Stimulated activated CD4-positive, alpha-beta T cell treated with anti-CD3 and anti-CD28 coated beads, TNF-alpha, amount 100 ng/mL, for 4 hours (primary cell): ENCODE measurements at places on chromosomes 5 and 9.
A peak's percentile ranks its signal among the peaks of the same experiment; 100 is the strongest.

GRCh38 chr5:20536813-20537212, 548.8 kb upstream of the CDH18 start:
- no peak for DNase-seq

GRCh38 chr9:136527721-136528710, 17.8 kb downstream of the NOTCH1 start:
- no peak for DNase-seq

GRCh38 chr5:18028036-18028435, 393.8 kb downstream of the TAF11L14 start:
- no peak for DNase-seq

DNA sequence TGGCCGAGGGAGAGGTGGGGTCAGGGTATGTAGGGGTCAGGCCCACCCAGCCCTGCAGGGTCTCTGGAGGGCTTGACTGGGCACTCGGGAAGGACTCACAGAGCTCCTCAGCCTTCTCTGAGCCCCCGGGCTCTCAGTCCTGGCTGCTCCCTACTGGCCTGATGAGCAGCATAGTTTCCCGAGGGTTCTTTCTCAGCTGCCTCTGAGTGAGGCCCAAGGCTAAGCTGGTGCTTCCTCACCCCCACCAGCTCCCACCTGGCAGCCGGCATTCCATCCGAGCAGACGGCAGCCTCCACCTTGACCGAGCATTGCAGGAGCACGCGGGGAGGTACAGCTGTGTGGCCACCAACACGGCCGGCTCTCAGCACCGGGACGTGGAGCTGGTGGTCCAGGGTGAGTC, 56.0 kb downstream of the HMCN2 start:
- DNase-seq, result no peak

DNA sequence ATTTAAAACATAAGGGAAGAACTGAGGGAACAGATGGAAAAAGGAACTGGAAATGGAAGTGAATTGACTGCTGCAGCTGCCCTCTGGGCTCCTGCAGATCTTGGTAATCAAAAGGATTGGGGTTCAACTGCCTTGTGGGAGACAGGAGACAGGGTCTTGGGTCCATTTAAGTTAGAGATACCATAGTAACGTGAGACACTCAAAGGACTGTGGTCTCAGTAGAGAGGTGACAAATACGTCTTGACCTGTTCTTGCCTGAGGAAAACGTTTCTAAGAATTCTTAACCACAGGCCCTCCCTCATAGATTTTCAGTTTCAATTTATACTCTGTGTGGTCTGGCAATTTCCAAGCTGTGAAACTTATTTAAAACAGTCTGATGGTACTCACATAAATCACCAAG, 100.8 kb upstream of the DHFR start:
- no peak for DNase-seq

GRCh38 chr9:107059220-107059619, 196.3 kb downstream of the ZNF462 start:
- no peak for DNase-seq

GRCh38 chr9:121998513-121999049, 94.5 kb downstream of the TTLL11 start:
- no peak for DNase-seq

- DNase-seq, result no peak
Measured at GRCh38 chr5:24110004-24110615, 534.7 kb downstream of the CDH10 start.

DNA sequence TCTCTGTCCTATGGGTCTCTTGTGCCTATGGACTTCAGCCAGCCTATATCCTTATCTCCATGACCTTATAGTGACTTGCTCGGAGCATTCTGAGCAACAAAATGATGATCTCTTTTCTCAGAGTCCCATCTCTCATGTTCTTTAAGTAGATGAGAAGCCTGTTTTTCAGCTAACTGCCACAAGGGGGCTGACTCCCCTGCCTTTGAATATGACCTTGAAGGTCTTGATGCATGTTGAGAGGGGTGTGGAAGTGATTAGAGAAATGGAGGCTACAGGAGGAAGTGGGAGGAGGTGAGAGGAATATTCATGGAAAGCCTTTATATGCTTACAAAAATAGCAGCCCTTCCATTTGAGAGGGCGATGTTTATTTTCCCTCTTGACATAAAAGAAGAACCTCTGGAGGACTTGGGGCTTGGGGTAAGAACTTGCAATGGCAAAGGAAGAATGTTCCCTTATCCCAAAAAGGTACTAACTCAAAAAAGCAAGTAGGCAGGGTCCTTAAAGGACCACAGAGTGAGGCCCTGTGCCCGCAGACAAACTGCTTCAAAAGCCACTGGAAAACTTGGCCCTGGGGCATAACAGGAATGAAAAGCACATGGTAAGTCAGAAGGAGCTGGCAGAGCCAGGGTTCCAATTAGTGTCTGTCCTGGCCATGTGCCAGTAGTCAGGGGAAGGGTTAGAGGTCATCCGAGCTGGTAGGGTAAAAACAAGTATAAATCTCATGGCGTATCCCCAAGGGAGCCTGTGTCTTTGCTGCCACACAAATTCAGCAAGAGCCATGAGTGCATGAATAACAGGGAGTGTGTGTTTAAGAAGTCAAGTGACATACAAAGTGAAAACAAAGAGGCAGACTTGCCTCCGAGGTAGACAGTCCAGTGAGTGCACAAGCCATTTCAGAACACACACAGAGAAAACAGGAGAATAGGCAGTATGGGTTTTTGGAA, 39.1 kb downstream of the FGD3 start:
- DNase-seq, result peak; percentile 44

- DNase-seq, result no peak
Measured at GRCh38 chr9:81694541-81694940, 5.2 kb upstream of the TLE1 start.

GRCh38 chr5:115788440-115788839, 28.0 kb downstream of the CDO1 start:
- no peak for DNase-seq

GRCh38 chr5:127891942-127892341, 188.8 kb downstream of the CCDC192 start:
- no peak for DNase-seq

- no peak for DNase-seq
Measured at GRCh38 chr5:143263272-143263810, 140.1 kb downstream of the NR3C1 start.

- no peak for DNase-seq
Measured at GRCh38 chr9:104091708-104092107, 2.4 kb upstream of the SMC2 start.

DNA sequence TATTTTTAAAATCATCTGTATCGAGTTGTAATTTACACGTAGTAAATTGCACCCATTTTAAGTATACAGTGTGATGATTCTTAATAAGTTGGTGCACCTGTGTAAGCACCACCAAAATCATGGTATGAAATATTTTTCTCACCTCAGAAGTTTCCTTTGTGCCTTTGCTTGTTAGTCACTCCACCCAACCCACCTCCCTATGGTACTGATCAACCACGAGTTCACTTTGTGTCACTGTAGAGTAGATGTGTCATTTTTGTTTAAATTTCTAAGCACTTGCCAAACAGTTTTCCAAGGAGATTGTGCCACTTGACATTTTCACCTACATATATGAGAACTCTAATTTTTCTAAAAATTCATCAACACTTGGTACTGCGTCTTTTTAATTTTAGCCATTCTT, 806.5 kb downstream of the TLR4 start:
- no peak for DNase-seq

DNA sequence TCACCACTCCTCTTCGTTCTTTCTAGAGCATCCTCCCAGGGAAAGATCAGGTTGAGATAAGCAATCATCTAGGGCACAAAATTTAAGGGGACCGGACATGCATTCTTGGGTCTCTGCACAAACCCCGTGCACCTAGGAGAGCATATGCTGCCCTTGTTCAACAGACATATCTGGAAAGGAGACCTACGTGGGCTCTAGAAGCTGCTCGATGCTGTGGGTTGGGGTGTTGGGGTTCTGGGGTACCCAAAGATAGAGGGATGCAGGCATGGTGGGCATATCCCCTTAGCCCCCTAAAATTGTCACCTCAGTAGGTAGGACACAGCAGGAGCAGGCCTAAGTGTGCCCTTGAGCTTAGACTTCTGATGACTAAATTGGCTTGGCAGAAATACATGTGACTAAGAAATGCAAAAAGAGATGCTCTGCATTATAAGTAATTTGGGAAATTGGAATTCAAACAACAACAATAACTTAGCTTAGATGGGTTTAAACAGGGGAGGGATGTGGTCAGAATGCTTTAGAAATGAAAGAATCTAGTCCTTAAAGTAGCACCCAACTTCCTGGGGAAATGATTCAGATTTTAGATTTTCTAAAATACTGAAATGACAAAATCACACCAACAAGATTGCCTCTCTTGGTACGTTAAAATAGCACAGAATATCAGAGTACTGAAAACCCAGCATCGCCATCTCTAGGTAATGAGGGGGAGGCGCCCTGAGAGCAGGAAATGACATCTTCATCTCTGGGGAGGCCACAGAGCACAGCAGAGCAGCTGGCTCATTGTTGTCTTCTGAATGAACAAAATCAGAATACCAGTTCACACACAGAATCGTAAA, 172.3 kb downstream of the GNA14 start:
- no peak for DNase-seq

DNA sequence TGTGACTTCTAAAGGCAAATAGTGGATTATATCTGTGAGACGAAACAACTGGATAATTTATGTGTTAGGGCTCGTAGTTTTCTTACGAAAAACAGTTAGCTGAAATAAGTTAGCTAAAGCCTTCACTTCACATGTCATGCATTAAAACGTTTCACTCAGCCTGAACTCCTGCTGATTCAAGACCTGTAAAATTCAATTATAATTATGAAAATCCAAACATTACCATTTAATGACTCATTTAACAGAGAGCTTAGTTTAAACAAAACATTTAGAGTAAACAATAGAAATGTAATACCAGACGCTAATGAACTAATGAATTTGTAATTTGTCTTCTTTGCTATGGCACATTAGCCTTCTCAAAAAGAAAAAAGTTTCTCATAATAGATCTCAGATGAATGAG, 1.7 kb downstream of the TAL2 start:
- DNase-seq, result no peak

DNA sequence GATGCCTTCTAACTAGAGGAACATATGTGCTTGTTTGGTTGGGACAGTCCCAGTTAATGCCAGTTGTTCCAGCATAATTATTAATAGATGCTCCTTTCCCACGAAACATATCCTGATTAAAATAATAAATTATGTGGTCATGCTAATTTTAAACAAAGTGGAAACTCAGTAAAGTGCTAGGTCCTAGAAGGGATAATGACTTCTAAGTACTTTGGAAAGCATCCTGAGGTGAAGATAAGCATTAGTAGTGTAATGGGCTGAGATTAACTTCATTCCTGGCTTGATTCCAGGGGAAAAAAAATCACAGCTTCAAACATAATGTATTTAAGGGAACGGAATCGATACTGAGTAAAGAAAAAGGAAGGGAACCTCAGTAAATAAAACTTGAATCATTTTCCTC, 213.7 kb upstream of the SNX2 start:
- no peak for DNase-seq
